ENCODE measurements at places on chromosomes 5 and 9.
A peak's percentile ranks its signal among the peaks of the same experiment; 100 is the strongest.

- DNase-seq: no peak
These were observed 87.5 kb downstream of the TRPM6 start for GRCh38 chr9:74800226-74800625.

DNA sequence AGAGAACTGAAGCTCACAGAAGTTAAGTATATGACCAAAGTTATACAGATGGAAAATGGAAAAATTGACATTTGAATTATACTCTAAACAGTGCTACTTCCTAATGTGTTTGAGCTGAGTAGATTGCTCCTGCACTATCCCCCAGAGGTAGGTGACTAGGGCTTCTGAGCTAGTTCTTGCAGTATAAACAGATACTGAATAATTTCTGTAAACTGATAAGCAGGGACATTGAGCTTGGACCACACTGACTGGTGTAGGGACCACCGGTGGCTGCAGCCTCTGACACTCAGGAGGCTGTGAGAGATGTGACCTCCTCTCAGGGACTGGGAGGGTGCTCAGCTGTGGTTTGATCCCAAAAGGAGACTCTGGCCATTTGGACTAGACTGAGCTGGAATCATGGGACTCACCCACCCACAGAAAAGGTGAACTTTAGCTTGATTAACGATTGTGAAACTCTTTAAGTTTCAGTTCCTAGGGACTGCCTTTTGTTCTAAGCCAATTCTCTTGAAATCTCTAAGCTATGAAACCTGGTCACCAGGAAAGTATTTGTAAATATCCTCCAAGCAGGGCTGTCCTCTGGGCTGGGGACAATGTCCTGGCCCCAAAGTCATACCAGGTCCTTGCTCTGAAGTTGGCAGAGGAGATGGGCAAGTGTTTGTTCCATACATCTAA, 291.5 kb downstream of the SEC61B start:
- DNase-seq: no peak

GRCh38 chr5:98750693-98751092, 22.8 kb upstream of the RGMB start:
- peak; percentile 20 for DNase-seq

DNA sequence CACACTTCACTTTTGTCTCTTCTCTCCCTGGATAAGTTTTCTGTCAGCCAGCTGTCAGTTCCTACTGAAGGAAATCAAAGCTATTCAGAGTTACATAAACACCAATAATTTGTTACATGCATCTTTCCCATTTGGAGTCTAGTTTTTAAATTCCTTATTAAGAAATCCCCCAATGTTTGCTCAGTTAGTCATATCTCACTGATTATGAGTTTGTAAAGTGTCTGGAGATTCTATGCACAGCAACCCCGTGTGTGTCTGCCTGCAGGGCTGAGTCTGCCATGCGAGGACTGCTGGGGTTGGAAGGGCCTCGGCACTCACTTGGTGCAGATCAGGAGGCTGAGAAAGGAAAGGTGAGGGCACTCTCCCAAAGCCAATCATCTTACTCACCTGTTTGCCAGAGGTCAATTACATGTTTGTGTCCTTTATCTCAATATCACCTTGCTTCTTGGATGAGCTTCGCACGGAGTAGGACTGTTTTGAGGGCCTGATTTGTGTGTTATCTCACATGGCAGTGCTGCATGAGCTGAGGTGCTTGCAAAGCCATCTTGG, 3.3 kb downstream of the ANKRD34B start:
- DNase-seq: no peak

DNA sequence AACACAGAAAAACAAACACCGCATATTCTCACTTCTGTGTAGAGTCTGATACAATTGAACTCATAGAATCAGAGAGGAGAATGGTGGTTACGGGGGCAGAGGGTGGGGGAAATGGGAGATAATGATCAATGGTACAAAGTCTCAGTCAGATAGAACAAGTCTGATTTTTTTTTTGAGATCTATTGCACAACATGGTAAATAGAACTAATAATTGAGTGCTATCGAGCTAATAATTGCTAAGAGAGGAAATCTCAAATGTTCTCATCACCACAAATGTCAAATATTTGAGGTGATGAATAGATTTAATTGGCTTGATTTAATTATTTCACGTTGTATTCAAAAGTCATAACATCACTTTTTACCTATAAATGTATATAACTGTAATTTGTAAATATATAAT, 121.0 kb upstream of the SPIN1 start:
- no peak for DNase-seq

- no peak for DNase-seq
These were observed 182.6 kb downstream of the BNC2 start for GRCh38 chr9:16687678-16688369.

GRCh38 chr5:54357408-54358058, 47.2 kb upstream of the ARL15 start:
- DNase-seq: no peak

- DNase-seq: no peak
These were observed 42.3 kb upstream of the MATR3 start for GRCh38 chr5:139251281-139251687.

DNA sequence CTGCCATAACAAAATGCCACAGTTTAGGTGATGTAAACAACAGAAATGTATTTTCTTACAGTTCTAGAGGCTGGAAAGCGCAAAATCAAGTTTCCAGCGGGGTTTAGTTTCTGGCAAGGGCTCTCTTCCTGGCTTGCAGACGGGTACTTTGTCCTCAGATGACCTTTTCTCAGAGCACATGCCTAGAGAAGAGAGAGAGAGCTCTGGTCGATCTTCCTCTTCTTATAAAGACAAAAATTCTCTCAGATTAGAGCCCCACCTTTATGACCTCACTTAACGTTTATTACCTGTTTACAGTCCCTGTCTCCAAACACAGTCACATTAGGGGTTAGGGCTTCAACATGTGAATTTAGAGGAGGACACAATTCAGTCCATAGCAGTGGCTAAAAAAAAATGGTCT, 119.7 kb downstream of the CETN3 start:
- peak; percentile 3 for DNase-seq

DNA sequence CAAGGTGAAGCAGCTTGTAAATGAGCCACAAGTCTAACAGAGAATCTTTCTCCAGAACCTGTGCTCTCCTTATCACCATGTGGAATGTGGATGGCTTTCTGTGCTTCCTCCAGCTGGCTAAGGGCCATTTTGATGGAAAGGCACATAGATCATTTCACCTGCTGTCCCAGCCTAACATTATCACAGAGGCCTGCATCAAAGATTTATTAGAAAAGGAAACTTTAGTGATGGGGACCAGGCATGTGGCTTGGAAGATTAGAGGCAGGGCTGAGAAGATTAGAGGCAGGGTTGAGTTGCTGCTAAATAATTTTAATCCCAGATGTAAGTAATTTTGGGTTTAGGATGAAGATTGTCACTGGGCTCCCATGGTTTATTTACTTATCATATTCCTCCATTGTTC, 6.3 kb downstream of the SPEF2 start:
- no peak for DNase-seq

DNA sequence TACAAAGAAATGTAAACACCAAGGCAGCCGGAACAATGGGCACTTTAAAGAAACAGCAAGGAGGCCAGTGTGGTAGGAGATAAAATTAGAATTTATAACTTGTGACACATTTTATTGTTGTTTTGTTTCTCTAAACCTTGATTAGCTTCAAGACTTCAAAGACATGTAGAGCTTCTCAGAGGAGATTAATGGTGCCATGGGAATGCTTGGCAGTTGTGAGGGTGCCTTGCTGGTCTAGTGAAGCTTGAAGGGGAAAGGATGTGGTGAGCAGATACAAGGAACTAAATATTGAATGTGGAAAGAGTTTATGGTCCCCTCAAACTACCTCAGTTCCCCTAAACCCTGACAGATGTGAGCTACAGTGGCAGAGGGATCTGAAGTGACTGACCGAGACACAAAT, 322.4 kb upstream of the ADAMTS16 start:
- no peak for DNase-seq

DNA sequence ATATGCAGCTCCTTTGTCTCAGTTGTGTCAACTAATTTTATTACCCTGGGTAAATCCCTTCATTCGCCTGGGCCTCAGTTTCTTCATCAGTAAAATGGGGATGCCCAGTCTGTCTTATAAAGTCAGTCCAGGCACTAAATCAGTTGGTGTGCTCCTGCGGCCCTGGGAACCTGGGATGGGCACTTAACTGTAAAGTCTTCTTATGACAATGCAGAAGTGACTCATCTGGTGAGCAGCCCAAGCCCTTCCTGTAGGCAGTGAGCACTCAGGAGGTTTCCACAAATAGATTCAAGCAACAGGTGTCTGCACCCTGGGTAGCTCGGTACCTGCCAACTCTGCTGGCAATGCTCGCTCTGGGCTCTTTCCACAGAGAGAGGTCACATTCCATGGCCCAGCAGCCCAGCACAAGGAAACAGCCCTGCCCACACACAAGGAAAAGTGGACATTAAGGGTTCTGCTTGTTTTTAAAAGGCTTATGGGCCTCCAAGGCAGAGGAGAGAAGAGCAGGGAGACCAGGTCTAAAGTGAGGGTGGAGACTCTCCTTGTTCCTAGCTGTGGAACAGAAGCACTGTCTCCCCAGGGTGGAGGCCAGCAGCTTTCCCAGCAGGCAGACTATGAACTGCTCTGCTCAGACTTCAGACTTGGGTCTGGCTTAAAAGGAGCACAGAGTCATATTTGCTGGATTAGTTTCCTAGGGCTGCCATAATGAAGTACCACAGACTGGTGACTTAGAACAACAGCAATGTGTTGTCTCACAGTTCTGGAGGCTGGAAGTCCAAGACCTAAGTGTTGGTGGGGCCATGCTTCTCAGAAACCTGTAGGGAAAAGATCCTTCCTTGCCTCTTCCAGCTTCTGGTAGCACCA, 89.7 kb upstream of the ADRA1B start:
- DNase-seq: peak; percentile 76

GRCh38 chr9:126957687-126958053, 43.1 kb downstream of the RALGPS1 start:
- DNase-seq: peak; percentile 45

DNA sequence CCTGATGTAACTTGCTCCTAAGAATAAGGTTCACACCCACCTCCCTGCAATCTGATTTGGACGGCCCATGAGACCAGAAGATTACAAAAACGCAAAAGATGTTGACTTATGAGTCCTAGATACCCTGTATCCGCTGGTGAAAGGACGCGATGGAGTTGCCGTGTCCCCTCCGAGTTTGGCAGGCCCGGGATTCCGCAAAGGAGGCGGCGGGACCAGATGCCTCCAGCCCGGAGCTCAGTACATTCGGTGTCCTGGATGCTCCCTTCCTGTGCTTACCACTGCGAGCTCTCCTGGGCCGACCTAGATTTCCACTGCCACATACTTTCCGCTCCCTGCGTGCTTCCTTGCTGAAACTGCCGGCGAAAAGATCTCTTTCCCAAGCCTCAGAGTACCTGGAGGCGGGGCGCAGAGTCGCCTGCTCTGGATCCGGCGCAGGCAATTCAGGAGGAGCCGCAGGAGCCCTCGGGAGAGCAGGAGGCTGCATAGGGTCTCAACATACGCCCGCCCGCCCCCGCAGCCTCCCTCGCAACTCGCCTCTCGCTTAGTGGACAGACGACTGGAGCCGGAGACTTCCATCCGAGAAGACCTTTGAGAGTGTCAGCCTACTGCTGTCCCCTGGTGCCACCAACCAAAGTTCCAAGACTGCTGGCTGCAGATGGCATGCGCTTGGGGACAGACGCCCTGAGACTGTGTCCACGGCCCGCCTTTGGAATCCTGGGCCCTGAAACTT, 39.8 kb downstream of the ANXA2R start:
- peak; percentile 33 for DNase-seq

DNA sequence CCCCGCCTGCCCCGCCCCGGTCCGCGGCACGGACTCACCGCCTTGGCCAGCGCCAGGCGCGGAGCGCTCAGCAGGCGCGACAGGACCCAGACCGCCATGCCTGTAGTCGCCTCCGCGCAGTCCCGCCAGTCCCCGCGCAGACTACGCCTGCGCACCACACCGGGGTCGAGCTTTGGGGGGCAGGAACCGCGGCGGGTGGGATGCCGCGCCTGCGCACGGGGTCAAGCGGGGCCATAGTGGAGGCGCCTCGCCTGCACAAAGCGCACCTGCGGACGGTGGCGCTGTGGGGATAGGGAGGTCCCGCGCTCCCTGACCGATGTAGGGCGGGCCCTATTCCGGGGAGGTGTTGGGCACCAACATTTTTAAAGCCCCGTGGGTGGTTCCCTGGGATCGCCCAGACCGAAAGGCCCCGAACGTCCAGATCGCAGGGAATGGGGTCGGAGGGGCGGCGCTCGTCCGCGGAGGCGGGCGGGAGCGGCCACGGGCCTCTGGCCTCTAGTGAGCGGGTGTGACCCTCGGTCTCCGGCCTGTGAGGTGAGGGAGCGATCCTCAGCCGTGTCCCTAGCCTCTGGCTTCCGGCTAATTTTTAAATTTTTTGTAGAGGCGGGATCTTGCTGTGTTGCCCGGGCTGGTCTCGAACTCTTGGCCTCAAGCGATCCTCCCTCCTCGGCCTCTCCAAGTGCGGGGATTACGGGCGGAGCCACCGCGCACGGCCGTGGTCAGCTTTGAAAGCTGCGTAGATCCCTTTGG, 70.8 kb upstream of the LPCAT1 start:
- DNase-seq: peak; percentile 51

GRCh38 chr9:130720762-130721161, 27.2 kb downstream of the EXOSC2 start:
- DNase-seq: no peak
